ENCODE measurements at places on chromosomes 6 and 20.

GRCh38 chr6:1747003-1747402 is 137.3 kb downstream of the FOXC1 start:
- DNase-seq, result no peak

DNA sequence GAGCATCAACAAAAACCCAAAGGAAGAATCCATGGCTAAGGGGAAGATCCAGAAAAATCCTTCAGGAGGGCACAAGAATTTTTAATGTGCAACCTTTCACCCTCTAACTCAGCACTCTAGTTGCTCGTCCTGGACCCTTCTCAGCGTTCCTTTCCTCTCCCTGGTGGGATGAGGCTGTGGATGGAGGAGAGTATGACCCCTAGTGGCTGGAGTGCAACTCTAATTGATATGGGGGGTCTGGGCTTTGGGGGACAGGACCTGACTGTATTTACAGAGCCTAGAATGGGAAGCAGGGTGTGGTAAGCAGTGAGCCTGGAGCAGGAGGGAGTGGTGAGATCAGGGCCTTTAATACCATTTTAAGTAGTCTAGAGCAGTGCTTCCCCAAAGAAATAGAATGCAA is 83.9 kb upstream of the CEP85L start:
- no peak for DNase-seq

DNA sequence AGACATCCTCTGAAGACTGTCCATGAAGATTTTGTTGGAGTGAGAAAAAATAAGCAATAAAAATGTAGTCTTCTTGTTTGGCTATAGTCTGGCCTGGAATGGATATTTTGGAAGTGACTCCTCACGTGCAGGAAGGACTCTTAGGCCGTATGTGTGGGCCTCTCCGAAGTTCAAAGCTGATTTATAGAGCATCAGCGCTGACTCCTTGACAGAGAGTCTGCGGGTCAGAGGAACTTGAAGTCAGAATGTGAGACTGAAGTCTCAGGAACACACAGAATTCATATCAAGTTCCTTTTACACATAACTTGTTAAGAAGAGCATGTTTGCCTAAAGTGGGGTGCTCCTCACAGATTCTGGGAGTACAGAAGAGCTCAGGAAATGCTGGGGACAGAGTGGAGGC is 36.1 kb downstream of the EDN3 start:
- no peak for DNase-seq

DNA sequence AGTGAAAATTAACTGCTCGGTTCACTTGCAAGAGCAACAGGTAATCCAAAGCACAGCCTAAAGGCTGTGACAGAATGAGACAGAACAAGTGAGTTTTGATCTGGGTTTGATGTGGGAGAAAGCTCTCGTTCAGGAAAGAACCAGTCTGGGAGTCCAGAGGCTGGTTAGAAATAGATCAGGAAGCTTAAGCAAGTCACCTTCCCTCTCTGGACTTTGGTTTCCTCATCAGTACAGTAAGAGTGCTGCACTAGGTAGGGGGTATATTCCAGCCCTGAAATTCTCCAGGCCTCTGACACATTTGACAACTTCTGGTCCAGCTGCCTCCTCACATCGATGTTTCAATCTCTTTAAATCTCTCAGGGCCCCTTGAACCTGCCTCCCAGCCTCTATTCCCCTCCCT is 33.7 kb upstream of the MDGA1 start:
- DNase-seq, result no peak

DNA sequence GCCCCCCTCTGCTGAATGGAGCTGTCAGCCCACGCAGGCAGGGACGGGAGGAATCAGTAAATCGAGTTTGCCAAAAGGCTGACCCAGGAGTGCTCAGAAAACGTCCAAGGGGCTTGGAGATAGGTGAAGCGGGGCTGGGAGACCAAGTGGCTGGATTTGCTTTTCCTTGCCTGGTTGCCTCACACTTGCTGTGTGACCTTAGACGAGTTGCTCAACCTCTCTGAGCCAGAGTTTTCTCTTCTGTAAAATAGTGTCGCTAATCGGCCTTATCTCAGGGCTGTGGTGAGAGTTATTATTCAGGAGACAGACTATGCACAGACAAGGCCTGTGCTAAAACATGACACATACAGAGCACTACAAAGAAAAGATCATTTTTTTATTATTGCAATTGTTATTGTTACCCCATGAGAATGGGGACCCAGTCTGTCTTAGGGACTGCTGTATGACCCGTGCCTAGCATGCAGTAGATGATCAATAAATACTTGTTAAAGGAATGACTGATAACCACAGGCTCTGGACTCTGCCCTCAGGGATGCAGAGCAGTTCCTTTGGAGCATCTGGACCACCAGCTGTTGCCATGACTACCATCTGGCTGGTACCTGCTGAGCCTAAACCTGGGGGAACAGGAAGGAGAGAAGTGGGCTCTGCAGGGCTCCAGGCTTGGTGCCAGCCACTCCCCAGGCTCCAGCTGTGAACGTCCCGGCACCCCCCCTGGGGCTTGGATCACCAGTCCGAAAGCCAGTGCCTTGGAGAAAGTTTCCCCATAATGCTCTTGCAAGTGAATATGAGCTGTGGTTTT is 901 bp downstream of the KCNK15 start:
- DNase-seq, result no peak

- peak; percentile 56 for DNase-seq
Observed at GRCh38 chr6:166998256-166999144, 697 bp upstream of the CEP43 start.

DNA sequence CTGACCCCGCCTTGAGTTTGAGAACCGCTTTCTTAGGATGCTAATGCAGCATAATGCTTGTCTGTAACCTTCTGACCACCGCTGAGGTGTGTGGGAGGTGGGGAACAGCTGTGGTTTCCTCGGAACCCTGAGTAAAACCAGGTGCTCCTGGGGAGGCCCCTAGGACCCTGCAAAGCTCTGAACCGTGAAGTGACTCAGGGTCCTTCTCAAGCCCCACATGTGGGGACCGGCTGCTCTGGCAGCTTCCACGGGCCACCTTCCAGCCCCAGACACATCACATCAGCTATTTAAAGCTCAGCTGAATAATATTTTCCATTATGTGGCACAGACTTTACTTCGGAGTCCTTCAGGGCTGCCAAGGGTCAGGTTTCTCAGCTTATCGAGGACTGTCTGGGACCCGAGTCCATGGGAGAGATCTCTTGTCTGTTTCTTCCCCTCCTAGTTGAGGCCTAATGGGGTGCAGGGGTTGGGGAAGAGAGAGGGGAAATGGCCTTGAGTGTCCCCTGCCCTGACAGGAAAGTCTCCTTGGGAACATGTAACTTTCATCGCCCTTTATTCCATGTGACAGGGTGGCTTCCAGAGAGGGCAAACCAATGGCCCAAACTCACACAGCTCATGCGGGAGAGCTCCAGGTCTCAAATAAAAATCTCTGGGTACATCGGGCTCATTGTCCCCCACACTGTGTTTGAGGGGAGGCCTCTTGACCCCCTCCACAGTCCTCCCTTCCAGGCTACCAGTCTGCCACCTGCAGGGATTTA is 186.1 kb upstream of the SLC24A3 start:
- no peak for DNase-seq
